ENCODE measurements at places on chromosomes 12 and 14. TPM values are rescaled to one million over a fixed set of nuclear protein-coding genes. Genes with fewer than 3 reads are reported as not detected.

SLC15A4 gene
- 12.8 TPM for total RNA-seq

SDS gene
- total RNA-seq = 0.20 TPM

GLT1D1 gene
- total RNA-seq = 0.64 TPM

LBHD2 gene
- total RNA-seq = not detected

CYP27B1 gene
- 1.6 TPM for total RNA-seq

Measured in esophagus mucosa (tissue), 1 donor.